Mammary epithelial cell (primary cell): ENCODE measurements at places on chromosomes 5 and 9.

DNA sequence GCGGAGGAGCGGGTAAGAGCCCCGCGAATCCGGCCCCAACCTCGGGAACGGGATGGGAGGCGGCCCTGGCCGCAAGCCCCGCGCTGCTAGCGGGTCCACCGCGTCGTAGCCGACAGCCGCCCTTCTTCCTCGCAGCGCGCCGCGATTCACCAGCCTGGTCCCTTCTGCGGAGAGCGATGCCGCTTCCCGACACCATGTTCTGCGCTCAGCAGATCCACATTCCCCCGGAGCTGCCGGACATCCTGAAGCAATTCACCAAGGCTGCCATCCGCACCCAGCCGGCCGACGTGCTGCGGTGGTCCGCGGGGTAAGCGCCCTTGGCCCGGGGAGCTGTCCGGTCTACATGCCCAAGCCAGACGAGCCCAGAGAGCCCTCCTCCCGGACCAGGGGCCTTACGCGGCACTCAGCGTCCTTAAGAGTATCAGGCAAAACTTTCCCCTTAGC lies 335 bp downstream of the ROPN1L start:
- no peak for DNase-seq

DNA sequence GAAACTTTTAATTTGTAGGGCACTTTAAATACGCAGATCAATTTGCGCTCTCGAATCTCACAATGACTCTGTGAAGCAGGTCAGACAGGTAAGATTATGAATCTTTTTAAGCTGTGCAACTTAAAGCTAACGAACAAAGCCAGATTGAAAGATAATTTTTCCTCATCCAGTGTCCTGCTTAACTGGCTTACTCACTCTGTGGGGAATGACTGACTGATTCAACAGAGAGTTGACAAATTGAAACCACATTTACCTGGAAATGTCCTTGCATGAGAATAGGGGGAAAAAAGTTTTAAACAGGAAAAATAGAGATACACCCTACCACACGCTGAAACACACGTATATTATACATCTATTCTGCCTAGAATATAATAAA lies 187.9 kb downstream of the MAN2A1 start:
- peak; percentile 76 for DNase-seq

GRCh38 chr5:56838409-56839039 lies 23.2 kb downstream of the MAP3K1 start:
- peak; percentile 58 for DNase-seq

DNA sequence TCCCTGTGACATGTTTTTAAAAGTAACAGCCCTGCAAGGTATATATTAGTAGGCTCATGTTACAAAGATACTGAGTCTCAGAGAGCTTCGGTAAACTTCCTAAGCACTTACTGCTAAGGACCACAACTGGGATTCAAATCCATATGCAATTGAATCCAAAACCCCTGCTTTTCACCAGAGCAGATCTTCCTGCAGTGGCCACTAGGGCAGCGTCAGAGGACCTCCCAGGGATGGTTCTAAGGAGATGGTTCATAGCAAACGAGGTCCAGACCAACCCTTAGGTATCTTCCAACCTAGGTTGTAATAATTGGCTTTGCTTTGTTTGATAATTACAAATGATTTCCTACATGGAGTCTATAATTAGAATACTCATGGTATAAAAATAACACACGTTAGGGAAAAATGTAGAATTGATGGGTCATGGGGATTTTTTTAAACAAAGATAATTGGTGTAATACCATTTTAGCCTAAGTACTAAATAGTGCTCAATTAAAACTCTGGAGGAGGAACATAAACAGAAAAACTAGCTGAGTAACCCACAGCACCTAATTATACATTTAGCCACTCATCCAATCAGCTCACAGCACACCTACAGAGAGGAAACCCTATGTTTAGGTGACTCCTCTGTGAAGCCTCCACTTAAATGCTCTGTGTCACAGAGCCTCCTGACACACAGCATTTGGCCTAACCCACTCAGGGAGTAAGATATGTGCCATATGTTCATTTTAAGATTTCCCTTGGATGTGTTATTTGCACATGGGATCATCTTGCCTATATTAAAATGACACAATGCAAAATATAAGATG lies 10.0 kb upstream of the CAST start:
- DNase-seq = no peak

GRCh38 chr9:37609735-37610397 lies 17.5 kb upstream of the TOMM5 start:
- no peak for DNase-seq

DNA sequence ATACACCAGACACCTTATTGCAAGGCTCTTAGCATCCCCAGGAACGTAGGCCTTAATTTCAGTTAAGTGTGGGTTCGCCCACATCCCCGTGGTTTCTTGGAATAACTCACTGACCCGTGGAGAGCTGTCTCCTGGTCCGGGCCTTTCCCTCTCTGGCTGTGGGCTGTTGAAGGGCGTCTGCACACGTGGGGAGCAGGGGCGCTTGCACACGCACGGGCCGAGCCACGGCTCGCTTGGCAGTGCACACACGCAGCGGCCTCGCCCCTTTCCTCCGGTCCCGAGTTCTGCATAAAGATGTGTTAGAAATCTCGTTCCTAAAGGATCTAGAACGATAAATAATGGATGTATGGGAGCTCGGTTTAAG lies 141.9 kb downstream of the PBX3 start:
- peak; percentile 63 for DNase-seq

DNA sequence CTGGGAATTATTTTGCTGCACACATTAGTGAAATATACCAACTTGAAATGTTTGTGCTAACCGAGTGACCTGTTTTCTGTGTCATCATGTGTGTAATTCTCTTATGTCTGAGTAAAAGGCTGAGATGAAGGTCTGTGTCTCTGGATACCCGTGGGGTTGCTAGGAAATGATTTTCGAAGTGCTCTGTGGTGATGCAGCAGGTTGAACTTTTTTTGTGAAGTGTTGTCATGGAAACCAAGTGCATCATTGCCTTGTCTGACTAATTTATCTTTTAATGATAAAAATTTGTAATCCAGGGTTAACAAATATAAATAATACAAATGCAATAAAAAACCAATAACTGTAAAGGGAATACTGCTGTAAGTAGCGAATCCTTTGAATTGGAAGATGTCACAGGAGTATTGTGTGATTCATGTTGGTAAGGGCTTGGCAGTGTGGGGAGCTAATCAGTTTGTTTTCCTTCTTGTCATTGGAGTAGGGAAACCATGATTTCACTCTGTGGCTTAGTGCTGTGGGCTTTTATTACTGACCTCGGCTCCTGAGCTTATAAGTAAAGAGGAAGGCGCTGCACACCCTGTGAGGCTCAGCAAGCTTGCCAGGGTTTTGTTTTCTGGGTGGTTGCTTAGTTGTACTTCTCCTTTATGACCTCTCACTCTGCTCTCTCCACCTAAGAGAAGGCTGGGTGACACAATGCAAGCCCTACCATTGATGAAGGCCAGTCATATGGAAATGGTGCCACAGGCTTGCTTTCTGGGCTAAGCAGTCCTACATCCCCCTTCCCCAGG lies 22.3 kb downstream of the PDE8B start:
- DNase-seq = no peak

- no peak for DNase-seq
Measured at GRCh38 chr9:35687306-35687705, 2.4 kb downstream of the TPM2 start.

- DNase-seq = no peak
Measured at GRCh38 chr9:135620558-135620957, 18.8 kb downstream of the GLT6D1 start.

GRCh38 chr9:131530546-131530919 lies 530 bp downstream of the UCK1 start:
- DNase-seq = peak; percentile 37

GRCh38 chr5:41925555-41925951 lies 472 bp downstream of the FBXO4 start:
- DNase-seq = peak; percentile 24
